ENCODE measurements at places on chromosomes 13 and 19.

DNA sequence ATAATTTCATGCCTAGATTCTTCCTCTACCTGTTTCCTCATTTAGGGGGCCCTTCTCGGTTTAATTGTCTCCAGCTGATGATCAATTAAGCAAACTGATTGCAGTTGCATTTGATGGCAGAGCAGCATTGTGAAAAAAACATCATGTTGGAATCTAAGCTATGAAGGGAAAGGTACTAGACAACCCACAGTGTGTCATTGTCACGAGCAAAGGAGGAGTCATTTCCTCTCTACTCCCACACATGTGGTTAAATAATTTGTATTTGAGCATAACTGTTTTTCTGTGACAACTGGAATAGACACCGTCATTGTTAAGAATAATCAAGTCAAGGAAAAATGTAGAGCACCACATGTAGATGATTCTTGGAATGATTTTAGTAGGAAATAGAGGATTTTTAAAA lies 240.3 kb downstream of the DCT start:
- no peak for DNase-seq

DNA sequence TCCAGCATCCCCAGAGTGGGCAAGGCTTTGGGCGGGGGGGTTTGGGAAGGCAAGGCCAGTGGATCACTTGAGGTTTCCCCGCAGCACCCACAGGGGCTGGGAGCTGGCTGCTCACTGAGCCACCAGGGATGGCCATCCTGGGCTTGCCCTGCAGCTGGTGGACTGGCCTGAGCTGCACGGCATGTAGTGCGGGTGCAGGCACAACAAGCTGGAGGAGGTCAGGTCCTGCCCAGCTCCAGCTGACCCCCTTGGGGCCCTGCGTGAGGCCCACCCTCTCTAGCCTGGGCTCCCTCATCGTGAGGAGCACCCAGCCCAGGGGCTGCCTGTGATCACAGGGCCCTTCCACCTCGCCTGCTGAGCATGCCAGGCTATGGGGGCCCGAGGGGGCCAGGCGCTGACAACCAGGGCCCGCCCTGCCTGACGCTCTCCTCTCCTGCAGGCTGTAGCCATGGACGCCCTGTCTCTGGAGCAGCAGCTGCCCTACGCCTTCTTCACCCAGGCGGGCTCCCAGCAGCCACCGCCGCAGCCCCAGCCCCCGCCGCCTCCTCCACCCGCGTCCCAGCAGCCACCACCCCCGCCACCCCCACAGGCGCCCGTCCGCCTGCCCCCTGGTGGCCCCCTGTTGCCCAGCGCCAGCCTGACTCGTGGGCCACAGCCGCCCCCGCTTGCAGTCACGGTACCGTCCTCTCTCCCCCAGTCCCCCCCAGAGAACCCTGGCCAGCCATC lies 22.9 kb downstream of the COMP start:
- DNase-seq: no peak

DNA sequence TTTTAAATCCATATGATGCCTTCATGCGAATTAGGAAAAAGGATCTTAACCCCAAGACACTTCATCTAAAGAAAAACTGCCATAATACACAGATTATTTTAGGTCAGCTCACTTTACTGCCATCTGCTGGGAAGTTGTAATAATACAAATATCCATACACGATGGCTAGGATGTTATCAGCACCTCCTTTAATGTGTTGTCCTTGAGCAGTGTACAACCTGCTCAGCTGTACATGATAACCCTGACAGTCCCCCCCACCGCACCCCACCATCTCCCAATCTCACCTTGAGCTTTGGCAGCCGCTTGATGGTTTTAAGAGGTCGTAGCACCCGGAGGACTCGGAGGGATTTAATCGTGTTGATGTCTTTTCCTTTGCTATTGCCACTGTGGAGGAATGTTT lies 112.2 kb downstream of the IER2 start:
- DNase-seq: peak; percentile 72

GRCh38 chr19:45097450-45097775 lies 4.4 kb downstream of the PPP1R37 start:
- no peak for DNase-seq

- DNase-seq: no peak
These were observed 36.6 kb downstream of the SERTM1 start for GRCh38 chr13:36710396-36710795.

DNA sequence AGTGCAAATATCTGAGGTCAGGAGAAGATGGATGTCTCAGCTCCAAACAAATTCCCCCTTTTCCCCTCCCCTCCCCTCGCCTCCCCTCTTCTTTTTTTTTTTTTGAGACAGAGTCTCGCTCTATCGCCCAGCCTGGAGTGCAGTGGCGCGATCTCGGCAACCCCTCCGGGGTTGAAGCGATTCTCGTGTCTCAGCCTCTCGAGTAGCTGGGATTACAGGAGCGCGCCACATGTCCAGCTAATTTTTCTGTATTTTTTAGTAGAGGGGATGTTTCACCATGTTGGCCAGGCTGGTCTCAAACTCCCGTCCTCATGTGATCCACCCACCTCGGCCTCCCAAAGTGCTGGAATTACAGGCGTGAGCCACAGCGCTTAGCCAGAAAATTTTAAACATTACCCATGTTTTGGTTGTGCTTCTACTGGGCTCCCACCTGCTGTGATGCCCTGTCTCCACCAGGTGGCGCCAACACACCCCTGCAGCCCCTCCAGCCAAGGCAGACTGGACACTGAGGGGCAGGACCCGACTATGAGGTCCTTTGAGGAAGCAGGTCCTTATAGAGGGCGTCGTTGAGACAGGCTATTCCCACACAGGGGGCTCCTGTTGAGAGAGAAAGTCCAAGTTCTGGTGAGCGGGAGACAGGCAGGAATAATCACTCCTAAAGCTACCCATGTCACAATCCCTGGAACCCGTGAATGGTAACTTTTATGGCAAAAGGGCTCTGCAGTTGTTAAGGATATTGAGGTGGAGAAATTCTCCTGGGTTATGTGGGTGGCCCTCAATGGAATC lies 6.3 kb downstream of the ERICH4 start:
- peak; percentile 73 for DNase-seq

DNA sequence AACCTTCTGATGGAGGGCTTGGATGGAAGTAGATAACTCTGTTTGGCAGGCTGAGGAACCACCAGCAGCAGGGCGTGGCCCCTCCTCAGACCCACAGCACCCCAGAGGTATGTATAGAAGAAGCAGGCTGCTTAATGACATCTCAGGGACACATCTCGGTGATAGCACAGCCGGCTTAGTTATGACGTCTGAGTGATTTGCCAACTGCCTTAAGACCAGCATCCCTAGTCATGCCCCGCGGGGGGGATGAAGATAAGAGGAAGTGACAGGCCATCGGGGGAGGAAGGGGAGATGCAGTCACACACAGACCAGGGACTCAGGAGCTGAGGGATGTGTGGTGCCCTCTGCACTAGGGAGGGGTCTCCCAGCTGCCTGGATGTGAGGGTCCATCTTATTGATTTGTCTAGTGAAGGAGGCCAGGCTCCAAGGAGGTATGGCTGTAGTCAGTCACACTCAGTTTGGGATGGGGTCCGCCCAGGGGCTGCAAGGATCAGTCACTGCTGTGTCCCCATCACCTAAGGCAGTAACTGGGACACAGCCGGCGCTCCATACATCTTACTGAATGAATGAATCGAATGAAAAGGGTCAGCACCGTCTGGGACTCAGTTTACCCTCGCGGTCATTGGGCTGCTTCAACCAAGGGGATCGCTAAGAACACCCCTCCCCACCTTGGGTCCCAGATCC lies 19.2 kb upstream of the ERCC1 start:
- DNase-seq: peak; percentile 63

DNA sequence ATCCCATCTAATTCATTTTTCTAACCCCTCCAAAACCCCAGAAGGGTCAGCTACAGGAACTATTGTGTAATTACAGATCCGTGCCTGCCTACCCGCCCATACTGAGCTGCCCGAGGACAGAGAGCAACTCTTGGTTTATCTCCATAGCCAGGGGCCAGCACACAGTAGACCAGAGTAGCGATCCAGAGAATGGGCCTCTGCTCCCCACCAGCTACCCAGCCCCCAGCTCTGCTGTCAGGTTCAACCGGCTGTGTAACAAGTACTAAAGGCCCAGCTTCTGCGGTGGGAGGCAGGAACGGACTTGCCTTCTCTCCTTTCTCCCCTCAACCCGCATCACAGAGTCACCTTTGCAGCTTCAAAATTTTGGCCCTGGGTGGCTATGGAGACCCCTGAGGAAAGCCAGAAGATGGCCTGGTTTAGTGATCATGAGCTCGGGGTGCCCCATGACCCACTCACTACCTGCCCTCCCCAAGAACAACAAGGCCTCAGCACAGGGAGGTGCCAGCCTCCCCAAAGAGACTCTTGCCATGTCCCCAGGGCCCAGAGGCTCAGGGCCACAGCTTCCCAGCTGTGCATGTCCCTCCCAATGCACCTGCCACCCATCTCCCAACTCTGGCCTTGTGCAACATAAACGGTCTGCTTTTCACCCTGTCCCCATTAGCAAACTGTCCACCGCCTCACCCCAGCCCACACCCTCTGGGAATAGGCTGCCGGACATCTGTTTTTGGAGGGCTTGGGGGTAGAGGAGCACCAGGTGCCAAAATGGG lies 5.7 kb downstream of the CALM3 start:
- DNase-seq: no peak

GRCh38 chr13:103277959-103278694 lies 211.9 kb upstream of the SLC10A2 start:
- no peak for DNase-seq

GRCh38 chr13:24122569-24122968 lies 38.0 kb upstream of the SPATA13 start:
- no peak for DNase-seq

- no peak for DNase-seq
These were observed 257.5 kb downstream of the MZT1 start for GRCh38 chr13:72469906-72470305.

- no peak for DNase-seq
These were observed 1.7 kb upstream of the C19orf85 start for GRCh38 chr19:55466241-55466614.

DNA sequence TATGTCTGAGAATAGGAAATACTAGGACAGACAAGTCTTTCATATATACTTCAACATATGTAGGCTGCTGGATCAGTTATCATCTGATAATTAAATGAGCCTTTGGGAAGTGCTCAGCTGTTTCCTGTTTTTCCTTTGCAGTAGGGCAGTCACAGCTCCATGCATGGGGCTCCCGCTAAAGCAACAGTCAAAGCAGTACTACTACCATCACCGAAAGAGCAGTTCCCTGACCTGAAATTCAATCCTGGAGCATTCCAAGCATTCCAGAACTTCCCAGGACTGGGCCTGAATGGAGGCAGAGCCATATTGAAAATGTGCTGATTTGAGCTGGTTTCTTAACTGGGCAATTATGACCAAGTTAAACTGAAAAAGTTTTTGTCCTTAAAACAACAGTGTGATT lies 20.5 kb downstream of the MICU2 start:
- no peak for DNase-seq

DNA sequence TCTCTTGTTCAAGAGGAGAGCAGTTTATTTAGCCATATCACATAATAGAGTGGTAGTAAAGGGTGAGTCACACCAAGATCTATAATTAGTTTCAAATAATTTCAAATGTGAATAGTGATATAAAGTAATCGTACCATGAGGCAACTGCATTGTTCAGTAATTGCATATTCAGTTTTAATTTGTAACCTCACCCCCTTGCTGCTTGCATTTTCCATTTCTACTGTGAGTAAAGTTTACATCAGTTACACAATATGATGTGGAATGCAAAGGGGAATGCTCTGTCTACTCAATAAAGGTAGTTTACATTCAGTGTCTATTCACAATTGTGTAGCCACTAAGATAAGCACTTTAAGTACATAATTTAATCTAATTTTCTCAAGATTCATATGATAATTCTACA lies 1695.7 kb upstream of the SPRY2 start:
- DNase-seq: no peak

Data from hepatocyte (in vitro differentiated cells).